ENCODE measurements at places on chromosomes 12 and 14.

GRCh38 chr12:27014085-27014858 lies at the start of gene TM7SF3:
Gene TM7SF3, minus strand, starts transcription at chr12:27014384. Its CDS starts 216 bp downstream, at chr12:27014168.
- DNase-seq, result peak; percentile 82

GRCh38 chr12:67271976-67272375 lies 2.8 kb downstream of the CAND1 start:
- DNase-seq, result peak; percentile 10

- DNase-seq, result no peak
These were observed 982 bp downstream of the BCL7A start for GRCh38 chr12:122022393-122023338.

DNA sequence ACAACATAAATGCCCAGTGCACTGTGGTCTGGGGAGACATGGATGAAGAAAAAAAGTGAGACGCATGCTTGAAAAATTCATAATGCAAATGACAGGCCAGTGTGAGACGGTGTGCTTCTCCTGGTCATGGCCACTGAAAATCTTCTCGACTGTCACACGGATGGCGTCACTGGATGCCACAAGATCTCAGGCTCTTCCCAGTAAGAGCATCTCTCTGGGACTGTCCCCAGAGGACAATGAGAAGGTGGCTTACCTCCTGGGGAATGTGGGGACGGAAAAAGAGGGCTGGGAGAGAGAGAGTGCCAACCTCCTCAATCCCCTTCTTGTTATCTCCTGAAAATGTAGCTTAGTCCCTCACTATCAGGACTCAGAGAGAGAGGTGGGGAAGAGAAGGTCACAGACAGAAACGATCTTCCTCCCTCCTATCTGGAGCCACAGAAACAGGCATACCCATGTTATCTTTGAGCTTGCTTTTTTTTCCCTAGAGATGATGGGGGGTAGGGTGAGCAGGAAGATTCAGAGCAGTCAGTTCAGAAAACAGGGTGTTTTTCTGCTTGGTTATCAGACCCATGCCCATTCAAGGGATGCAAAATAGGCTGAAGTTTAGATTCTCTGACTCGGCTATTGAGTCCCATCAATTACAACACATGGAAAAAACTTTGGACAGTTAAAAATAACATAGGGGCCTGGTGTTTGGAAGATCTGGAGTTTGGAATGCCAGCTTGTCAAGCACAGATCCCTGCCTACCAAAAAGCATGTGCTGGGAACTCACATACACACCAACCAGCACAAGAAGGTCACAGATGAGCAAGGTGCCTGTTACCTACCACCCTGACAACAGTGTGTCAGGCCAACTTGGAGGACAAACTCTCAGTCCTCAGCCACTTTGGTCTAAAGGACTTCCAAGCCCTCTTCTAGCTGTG lies 24.2 kb downstream of the DPF3 start:
- DNase-seq, result no peak

GRCh38 chr12:80792861-80793260 lies 76.1 kb downstream of the MYF5 start:
- DNase-seq, result no peak

DNA sequence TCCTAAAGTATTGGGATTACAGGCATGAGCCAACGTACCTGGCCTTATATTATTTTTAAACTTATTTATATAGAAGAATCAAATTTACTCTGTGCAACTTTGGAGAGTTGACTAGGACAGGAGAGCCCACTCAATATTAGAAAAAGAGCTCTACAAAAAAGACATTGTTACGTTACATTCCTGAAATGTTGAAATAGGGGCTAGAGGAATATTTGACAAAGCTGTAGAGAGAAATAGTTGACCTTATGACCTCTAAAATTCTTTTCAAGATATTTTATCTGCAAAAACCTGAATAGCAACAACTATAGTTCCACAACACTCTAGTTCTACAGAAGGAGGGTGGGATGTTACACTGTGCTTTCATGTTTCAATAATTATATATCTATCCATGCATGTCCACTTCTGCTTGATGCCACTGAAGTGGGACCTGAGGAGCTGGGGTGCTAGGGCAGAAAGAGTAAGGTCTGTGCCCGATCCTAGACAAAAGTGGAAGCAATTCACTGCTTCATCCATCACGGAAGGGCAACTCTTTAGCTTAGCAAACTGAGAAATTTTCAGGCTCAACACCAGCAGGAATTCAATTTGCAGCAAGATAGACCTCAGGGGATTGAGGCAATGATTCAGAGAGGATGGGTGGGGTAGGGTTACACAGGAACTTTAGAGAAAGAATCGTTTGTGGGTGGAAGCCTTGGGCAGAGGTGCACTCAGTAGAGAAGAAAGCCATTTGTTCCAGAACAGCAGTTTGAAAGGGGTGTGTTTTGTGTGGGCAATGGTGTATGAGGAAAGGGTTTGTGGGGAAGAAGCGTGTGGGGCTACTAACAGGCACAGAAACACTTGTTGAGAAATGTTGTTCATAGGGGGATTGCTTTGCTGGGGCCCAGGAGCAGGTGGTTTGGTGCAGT lies 16.0 kb upstream of the RNASE10 start:
- peak; percentile 16 for DNase-seq

- DNase-seq, result peak; percentile 20
These were observed at the start of gene PDE3A for GRCh38 chr12:20368114-20368650. Gene PDE3A, plus strand, starts transcription at chr12:20368537. Its CDS starts 748 bp downstream, at chr12:20369285.

GRCh38 chr12:13165617-13166041 lies 30.9 kb upstream of the EMP1 start:
- DNase-seq, result peak; percentile 84

DNA sequence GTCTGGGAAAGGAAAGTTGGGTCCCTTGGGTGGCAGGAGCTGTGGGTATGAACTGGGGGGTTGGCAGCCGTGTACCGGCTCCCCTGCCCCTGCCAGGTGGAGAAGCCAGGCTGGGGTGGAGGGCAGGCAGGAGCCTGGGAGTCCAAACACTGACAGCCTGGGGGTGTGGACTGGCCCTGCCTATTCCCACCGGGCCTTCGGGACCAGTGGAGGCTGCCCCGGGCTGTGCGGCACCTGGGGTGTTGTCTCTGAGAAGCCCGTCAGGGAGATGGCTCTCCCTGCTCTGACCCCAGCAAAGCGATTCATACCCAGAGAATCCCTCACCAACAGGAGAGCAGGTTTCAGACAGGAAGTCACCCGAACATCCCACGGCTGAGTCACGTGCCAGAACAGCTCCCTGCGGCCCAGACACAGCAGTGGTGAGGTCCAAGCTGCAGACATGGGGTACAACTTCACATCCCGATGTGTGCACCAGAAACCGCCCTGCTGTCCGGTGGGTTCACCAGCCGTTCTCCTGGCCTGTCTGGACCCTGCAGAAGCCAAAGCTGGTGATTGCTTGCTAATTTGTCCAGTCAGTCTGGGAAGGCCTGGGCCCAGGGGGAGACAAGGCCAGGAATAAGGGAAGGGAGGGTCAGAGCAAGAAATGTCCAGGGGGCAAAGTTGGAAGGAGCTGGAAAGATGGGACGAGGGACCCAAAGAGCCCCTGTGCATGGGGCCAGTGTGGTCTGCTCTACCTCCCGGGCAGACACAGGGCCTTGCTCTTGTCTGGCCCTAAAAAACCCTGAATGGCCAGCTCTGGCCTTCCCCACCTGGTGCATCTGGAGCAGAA lies 2.1 kb upstream of the GPR132 start:
- no peak for DNase-seq

DNA sequence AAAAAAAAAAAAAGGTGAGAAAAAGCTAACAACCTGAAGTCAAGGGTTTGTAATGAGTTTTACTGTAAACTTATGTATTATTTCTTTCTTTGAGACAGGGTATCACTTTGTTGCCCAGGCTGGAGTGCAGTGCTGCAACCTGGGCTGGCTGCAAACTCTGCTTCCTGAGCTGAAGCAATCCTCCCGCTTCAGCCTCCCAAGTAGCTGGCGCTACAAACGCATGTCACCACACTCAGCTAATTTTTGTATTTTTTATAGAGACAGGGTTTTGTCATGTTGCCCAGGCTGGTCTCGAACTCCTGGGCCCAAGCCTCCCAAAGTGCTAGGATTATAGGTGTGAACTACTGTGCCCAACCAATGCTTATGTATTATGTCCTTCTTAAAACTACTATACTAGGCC lies 9.2 kb downstream of the ATF7 start:
- DNase-seq, result no peak

GRCh38 chr12:92573104-92573503 lies 129.7 kb upstream of the PLEKHG7 start:
- no peak for DNase-seq

GRCh38 chr14:34592623-34593022 lies 37.3 kb downstream of the SNX6 start:
- no peak for DNase-seq

Measured in RPMI7951 (cell line).